ENCODE measurements at places on chromosomes 6 and 20.

- no peak for DNase-seq
Observed at GRCh38 chr6:151553416-151554165, 59.8 kb downstream of the CCDC170 start.

DNA sequence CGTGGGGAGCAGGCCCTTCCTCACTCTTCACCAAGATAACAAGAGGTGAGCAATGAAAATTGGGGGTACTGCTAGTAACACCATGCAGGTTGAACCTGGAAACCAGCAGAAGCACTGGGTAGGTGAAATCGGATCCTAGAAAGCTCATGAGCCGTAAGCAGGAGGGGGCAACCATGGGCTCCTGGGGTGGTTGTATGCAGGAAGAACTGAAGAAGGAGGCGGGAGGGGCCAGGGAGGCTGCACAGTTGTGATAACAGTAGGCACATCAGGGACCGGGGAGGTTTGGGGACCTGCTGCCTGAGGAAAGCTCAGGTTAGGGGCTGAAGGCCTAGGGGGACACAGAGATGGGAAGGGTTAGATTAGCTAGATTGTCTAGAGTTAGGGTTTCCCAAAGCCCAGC lies 5.6 kb upstream of the LY6G5C start:
- DNase-seq = no peak

DNA sequence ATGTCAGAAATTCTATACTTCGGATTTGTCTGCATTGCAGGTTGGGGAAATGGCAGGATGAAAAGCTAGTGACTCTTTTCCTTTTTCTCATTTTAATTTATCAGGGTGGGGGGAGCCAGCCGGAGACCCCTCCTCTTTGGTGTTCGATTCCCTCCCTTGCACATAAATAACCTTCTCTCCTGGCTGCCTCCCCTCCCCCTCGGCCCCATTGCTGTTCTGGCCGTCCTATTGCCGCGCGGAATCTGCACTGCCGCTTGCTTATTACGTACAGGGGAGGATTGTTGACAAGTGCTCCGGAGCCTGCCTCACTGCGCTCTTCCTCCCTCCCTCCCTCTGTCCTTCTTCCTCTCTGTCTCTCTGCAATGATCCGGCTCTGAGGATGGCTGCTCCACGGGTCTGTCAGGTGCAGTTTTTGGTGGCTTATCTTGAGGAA lies 154.7 kb downstream of the JARID2 start:
- no peak for DNase-seq

DNA sequence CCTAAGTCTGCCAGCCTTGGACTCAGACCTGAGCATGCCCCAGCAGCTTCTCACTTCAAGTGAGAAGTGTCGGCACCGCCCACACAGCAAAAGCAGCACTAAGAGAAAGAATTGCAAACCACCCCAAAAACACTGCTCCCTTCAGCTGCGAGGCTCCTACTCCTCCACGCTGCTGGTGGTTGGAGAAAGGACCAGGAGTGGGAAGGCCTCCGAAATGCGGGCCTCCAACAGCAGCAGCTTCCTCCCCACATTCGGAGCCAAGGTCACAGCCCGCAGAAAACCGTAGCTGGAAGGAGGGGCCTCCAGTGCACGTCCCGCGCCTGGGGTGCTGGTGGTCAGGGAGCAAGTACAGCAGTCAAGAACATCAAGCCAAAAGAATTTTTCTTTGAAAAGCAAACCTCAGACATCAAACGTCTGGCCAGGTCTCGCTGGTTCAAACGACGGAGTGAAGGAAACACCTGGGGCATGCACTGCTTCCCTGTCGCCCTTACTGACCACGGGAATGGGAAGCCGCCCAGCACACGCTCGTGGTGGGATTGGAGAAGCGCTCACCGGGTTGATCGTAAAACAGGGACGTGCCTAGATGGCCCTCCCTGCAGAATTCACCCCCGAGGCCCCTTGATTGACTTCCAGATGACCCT lies 185.6 kb upstream of the CST7 start:
- DNase-seq = no peak

GRCh38 chr20:58776109-58776508 lies 74.6 kb downstream of the GNAS-AS1 start:
- DNase-seq = no peak

- peak; percentile 45 for DNase-seq
Observed at GRCh38 chr6:33702345-33702977, 9.0 kb downstream of the UQCC2 start.

DNA sequence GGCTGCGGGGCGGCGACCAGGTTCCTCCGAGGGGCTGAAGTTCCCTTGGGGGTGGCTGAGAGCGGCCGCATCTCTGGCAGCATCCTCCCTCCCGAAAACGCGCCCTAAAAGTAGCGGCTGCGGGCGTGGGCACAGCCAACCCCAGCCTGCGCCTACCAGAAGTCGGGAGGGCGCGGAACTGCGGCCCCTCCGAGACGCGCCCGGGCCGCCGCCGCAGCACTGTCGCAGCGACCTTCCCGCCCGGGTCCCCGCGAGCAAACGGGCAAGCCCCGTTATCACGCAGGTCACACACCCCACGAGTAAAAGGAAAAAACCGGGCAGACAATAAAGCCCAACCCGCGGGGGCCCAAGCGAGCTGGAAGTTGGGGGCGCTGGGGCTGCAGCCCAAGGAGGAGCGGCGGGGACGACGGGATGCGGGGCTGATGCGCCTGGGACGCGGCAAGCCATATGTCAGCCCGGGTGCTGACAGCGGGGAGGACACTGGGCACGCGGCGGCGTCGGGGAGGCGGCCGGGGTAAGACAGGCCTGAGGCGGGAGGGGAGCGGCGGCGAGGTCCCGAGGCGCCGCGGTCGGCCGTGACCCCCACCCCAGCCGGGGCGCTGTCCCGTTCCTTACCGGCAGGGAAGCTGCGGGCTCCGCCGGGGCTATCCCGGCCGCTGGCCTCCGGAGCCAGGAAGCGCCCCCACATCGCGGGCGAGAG lies 659 bp downstream of the CEP85L start:
- DNase-seq = no peak

DNA sequence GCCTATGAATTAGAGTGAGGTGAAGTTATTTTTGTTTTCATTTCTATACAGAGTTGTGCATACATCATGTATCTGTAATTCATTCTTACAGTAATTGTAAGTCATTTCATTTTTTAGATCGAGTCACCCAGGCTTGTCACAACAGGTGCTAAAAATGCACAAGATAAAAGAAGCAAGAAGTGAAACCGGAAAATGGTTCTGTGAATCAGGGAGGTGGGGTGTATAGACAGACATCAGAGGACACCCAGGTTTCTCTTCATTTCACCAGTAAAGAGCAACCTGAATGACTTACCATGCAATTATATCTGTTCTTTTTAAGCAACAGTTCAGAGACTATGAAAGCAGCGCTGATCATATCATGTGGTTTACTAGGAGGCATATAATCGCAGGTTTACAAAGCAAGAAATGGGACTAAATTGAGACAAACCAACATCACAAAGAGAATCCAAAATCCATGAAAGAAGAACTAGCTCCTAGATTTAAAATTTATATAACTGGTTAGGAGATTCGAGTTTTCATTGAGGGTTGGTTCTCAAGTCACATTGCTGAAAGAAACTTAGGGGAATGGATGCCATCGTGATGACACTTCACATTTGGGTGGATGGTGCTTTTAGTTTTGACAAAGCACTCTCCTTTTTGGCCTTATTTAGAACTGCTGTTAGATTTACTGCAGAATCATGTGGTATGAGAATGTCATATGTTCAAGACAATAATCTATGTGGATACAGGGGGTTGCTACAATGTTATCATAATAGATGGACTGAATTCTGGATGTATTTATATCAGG lies 27.9 kb upstream of the TBC1D7 start:
- no peak for DNase-seq

- DNase-seq = no peak
Observed at GRCh38 chr20:36015806-36016403, 47.5 kb downstream of the CNBD2 start.

GRCh38 chr20:51456511-51457509 lies 85.7 kb downstream of the NFATC2 start:
- peak; percentile 93 for DNase-seq

DNA sequence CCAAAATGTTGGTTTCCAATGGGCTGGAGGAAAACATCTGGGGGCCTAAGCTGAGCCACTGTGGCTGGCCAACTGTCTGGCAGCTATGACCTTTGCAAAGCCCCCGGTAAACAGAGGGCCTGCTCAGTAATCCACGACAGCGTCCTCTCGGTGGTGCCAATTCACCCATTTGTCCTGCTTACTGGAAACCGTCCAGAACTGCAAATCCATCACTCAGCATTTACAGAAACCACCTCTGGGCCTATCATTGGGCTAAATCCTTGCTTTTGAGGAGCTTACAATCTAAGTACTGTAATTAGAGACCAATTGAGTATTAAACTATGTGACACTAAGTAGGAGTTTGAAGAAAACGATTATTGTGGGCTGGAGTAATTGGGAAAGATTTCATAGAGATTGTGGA lies 31.0 kb downstream of the ADAT2 start:
- DNase-seq = no peak

- no peak for DNase-seq
Observed at GRCh38 chr20:7523288-7523687, 417.0 kb downstream of the HAO1 start.

GRCh38 chr6:16432075-16433032 lies 194.0 kb downstream of the GMPR start:
- DNase-seq = no peak

DNA sequence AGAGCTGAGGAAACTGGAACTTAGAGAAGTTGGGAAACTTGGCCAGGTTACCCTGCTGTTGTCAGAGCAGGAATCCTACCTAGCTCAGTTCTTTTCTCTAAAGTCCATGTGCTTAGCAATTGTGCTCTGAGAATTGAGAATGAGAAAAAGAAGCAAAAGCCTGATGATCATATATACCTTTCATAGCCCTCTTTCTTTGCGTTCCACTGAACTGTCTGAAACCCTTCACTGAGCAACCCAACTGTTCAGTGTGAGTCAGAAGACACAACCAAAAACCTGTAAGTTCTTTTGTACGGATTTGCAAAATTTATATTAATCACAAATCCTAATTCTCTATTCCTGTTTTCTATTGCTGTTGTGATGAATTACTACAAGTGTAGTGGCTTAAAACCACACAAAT lies 80.6 kb downstream of the PHF3 start:
- no peak for DNase-seq

GRCh38 chr20:50003253-50003656 lies 20.5 kb downstream of the SNAI1 start:
- DNase-seq = no peak

GRCh38 chr6:12359036-12359435 lies 68.9 kb downstream of the EDN1 start:
- DNase-seq = no peak

- no peak for DNase-seq
Observed at GRCh38 chr6:116255246-116255800, 1.4 kb upstream of the TSPYL4 start.

- no peak for DNase-seq
Observed at GRCh38 chr20:44956410-44956809, 3.8 kb downstream of the TOMM34 start.

DNA sequence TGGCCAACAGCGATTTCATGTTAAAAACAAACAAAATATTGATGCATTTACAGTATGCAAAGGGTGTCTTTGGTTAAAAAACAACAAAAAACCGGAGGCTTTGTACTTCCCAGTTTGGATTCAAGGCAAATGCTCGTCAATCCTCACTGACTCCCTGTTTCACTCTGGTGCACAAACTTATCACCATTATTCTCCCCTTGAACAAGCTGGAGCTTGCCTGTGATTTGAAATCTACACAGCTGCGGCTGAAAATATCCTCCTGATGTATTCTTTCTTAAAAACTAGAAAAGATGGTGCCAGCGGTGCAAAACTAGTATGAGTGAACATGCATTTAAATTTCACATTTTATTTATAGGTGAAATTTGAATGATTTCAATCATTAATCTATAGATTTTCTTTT lies 3.3 kb downstream of the PERP start:
- no peak for DNase-seq

- DNase-seq = no peak
Observed at GRCh38 chr6:89944826-89945407, 50.6 kb downstream of the GJA10 start.

GRCh38 chr20:50953821-50954220 lies 4.5 kb downstream of the DPM1 start:
- no peak for DNase-seq

DNA sequence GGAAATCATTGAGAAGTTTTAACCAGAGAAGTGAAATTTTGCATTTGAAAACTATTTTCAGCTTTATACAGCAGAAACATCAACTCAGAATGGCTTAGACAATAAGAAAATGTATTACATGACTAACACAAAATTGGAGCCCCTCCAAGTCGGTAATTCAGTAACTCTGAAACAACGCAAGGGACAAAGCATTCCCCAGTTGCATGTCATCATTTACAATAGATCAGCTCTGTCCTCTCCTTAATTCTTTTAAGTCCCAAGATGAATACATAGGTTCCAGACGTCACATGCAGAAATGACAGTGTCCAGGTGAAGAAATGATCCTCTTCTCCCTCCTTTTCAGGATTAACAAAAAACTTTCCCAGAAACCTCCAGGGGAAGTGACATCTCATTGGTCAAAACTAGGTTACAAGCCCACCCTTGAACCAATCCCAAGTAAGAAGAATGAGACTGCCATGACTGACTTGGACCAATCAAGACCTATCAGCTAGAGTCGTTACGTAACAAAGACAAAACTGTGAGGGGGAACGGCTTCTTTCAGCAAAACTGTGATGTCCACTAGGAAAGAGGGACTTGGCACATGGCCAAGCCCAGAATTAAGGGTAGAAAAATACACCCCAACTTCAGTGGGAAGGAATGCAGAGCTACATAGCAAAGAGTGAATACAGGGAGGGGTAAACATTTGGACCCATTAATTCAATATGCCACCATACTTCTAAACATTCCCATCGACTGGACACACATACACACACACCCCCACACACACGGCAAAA lies 149.8 kb upstream of the PRND start:
- DNase-seq = no peak

DNA sequence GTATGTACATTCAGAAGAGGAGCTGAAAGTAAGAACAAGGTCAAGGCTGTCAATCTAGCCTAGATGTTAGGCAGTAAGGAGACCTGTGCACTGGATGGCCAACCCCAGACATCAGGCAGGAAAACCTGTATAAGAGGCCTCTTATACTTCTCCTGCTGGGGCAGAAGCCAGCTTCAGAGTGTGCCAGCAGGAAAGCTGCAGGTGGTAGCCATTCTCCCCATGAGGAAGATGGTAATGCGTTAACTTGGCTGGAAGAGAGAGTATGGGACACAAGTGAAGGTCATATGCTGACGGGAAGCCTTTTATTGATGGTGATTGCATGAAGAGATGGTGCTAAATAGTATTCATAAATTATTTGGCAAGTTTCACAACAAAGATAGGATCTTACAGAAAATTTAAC lies 20.6 kb downstream of the NHLRC1 start:
- DNase-seq = no peak

DNA sequence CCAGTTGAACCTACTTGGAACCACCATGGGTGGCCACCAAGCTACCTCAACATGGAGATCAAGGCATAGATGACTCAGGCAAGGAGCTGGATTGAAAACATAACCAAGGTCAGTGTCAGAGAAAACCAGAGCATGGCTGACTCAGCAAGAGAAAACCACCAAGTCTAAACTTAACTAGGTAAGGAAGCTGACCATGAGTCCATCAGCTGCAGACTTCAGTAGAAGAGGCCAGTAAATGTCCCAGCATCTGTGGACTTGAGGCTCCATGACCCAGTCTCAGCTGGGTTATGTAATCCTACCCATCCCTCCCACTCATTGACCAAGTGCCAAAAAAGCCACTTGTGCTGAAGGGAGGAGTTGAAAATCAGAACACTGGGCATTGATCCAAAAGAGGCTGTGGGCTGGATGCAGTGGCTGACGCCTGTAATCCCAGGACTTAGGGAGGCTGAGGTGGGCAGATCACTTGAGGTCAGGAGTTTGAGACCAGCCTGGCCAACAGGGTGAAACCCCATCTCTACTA lies 93.7 kb upstream of the CBLN4 start:
- peak; percentile 26 for DNase-seq

- no peak for DNase-seq
Observed at GRCh38 chr6:129124347-129124746, 241.4 kb downstream of the LAMA2 start.
